GM12892 (cell line): ENCODE measurements at places on chromosomes 7 and 10.

DNA sequence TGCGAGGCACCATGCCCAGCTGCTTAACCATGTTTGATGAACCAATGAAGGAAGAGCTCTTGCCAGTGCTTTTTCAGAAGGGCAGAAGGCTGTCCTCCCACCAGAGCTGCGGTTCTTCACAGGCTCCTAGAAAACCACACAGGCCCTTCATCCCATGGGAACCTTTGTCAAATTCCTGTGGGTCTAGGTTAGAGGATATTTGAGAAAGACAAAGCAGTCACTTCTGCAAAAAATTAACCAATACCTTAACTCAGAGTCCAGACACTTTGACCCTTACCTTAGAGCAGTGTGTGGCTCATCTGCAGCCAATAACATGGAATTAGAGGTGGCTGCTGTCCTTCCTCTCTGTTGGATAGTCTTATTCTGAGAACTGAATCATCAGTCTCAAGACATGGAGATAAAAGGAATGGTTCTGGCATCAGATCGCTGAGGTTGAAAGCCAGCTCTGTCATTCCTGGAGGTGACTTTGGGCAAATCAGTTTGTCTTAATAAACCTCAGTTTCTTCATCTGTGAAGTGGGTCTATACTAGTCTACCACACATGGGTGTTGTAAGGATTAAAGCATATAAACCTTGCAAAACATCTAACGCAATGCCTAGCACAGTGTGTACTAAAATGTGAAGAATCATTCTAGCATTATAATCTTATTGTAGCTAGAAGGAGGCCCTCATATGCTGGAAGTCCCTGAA, 65.1 kb upstream of the PIP4K2A start:
- DNase-seq = no peak

GRCh38 chr7:54879776-54880175, 120.8 kb upstream of the SEC61G start:
- DNase-seq = no peak

GRCh38 chr7:127474457-127474856, 81.9 kb upstream of the ZNF800 start:
- no peak for DNase-seq

GRCh38 chr10:52776471-52776903, 3.9 kb upstream of the MBL2 start:
- no peak for DNase-seq

DNA sequence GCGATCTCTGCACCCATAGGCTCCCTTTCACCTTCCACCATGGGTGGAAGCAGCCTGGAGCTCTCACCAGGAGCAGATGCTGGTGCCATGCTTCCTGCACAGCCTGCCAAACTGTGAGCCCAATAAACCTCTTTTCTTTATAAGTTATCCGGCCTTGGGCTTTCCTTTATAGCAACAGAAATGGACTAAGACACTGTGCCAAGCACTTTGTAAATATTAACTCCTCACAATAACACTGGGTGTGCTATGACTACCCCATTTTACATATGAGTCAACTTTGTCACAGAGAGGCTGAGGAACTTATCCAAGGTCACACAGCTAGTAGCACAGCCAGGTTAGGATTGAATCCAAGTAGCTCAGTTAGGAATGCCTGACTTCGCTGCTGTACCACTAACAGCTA, 79.7 kb upstream of the KCNMA1 start:
- no peak for DNase-seq

DNA sequence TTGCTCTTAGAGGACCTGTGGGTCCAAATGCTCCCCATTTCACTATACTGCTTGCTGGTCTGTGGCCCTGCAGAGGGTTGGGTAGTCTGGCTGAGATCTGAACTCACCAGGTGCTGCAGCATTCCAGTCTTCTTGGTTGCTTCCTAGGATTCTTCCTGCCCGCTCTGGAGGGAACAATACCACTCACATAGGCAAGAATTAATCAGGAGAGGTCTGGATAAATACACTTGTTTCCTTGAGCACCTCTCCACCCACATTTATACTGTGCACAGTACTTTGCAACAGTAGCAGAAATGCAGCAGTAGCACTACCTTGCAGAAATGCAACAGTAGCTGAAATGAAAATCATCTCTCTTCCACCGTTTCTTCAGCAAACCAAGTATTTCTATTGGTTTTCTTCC, 125.3 kb downstream of the INSYN2A start:
- DNase-seq = no peak

GRCh38 chr7:122975341-122975740, 20.2 kb downstream of the TAS2R16 start:
- DNase-seq = no peak

- DNase-seq = no peak
Observed at GRCh38 chr10:108852211-108852610, 1071.1 kb downstream of the XPNPEP1 start.

GRCh38 chr10:103709341-103709920, 145.9 kb downstream of the SH3PXD2A start:
- DNase-seq = no peak

DNA sequence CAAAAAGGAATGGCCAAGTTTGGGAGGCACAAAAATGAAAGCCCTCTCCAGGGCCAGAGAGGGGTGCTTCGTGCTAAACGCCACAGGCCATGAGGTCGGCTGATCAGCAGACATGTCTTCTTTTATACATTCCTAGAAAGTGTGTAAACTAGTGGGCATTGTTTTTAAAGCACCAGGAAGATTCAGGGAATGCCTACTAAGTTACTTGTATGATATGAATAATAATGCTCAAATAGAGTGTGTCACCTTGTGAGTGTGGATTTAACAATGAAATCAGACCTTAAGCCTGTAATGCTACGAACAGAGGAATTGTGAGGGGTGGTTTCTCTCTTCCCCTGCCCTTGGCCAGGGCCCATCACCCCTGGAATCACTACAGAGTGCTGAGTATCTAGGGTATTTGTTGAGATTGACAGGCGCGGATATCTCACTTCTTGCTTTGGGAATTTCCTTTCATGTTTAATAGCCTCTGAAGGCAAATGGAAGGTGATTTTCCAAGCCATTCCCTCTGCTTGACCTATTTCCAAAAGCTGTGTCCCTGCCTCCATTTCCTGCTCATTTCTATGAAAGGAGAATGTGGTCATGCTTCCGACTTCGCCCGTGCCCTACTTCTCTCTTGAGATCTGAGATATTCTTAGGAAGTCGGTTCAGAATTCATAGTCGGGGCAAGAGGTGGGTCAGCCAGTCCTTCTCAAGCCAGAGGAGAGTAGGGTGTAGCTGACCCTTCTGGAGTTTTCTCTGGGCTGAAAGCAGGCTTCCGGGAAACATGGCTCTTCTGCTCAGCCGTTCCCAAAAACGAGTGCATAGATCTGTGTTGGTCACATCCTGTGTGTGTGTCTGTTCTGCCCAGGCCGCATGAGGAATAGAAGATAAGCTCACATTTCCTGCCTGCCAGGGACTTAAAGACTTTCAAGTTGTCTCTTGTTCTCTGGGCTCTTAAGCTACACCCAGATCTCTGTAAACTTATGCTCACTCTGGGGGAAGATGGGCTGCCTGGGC, 167.8 kb upstream of the ITGB1 start:
- no peak for DNase-seq

DNA sequence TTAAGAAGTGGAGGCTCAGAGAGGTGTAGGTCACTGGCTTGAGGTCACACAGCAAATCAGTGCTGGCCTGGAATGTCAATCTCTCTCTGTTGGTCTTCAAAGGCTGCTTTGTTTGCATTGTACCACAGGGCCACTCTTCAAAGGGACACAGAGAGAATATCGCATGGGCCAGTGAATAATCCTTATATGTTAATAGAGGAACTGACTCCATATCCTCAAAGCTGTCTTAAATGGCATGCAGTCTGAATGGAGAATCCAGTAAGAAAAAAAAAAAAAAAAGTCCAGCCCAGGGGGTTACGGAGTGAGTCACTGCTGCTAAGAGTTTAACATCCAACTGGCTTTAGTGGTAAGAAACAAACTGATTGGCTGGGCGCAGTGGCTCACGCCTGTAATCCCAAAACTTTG, 54.1 kb downstream of the NRAP start:
- no peak for DNase-seq

GRCh38 chr7:137804836-137805235, 41.9 kb downstream of the DGKI start:
- DNase-seq = no peak

GRCh38 chr10:34498821-34499220, 316.3 kb downstream of the PARD3 start:
- DNase-seq = no peak

DNA sequence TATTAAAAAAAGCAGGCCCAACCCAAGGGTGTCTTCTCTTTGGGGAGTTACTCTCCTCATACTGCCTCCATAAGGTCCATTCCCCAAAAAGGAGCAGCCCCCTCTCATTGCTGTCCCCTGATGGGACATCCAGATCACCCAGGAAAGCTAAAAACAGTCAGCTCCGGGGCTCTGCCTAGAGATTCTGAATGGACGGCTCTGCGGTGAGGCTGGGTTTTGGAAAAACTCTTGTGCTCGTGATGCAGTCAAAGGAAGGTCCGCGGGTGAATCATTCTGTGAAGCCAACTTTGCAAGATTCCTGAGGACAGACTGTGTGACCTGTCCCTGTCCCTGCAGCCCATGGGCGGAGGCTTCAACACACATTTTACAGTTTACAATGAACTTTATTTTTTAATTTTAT, 351.5 kb downstream of the TYW1 start:
- DNase-seq = no peak

GRCh38 chr7:37732253-37732652, 48.7 kb downstream of the GPR141 start:
- no peak for DNase-seq

DNA sequence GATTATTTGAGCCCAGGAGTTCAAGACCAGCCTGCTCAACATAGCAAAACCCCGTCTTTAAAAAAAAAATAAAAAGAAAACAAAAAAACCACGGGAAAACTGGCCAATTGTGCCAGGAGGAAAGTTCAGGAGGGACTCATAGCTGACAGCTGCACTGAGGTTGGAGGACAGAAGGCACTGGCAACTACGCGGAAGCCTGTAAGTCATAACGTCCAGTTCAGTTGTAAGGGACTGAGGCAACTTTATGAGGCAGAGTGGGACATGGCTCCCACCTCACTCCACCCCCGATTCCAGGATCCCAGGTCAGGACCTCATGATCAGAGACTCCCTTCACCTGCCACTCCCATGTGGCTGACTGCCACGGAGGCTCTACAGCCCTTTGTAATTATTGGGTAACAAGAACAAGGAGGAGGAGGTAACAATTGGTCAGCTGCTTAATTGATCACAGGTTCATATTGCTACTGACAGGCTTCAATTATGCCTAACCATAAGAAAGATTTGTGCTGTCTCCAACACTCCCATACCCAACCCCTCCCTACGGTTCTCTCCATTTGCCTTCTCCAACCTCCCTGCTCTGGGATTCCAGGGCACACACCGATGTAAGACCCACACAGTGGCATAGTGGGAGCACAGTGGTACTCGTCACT, 1.9 kb upstream of the CCL24 start:
- DNase-seq = no peak

DNA sequence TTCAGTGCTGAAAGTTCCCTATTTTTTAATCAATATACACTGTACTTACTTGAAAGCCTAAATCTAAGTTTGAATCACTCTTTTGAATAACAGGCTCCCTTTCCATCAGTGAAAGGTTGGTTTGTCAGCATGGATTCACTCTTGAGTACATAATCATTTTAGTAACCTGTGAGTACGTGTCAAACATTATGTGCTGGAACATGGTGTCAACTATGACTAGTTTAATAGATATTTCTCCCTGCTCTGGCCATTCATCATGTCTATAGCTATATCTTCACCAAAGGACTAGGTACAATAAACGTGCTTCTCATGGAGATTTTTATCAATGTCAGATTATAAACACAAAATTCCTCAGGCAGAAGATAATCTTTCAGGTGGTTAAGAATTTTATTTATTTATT, 61.7 kb upstream of the MDFIC start:
- no peak for DNase-seq

DNA sequence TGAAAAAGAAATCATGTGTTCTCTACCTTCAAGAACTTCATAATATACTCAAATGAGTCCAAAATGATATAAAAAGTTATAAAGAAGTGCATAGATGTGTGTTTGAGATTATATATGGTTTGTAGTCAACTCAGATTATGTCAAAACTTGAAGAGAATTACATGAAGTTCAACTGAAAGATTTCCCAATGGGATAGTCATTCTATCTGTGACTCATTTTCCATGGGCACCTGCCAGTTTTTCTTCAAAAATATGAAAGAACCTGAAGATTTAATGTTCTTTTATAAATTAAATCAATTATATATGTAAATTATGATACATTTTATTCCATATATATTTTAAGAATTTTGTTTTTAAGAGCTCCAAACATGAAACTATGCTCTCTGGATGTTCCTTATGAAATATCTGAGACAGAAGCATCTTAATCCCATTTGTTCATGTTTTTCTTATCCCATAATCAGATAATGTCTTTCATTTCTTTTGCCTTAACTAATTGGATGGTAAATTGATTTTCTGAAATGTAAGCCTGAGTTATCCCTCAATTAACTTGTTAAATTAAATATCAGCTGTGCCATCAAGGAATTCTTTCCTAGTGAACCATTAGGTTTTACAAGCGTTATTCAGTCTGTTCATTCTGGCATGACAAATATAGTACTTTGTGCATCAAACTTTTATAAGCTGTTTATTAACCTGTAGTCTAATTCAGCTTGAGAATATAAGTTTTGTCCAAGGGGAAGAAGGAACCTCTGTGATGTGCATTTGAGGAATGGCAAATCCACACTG, 387.1 kb downstream of the IPMK start:
- no peak for DNase-seq

- no peak for DNase-seq
Observed at GRCh38 chr10:79310911-79311573, 36.2 kb upstream of the PPIF start.

DNA sequence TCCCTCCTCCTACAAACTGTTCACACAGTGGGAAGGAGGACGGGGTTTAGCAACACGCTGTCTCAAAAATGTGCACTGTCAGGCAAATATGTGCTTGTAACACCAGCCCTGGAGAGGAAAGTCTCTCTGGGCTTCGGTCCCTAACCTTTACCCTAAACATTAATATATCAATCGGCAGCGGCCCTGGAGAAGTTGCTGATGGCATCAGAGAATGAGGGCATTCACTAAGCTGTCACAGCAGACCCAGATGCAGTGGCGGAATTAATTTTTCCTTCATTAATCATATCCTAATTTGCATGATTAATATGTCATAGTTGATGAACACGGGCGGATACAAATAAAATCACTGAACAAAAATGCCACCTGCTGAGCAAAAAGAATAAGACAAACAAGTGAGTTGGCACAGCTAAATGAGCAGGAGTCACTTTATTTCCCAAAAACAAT, 45.2 kb upstream of the INSIG1 start:
- no peak for DNase-seq

- no peak for DNase-seq
Observed at GRCh38 chr10:78414380-78414779, 380.7 kb downstream of the RPS24 start.

GRCh38 chr10:75399461-75400162, 2.0 kb downstream of the ZNF503 start:
- peak; percentile 54 for DNase-seq

GRCh38 chr7:73350306-73351068, 22.5 kb downstream of the FKBP6 start:
- no peak for DNase-seq

- peak; percentile 13 for DNase-seq
Observed at GRCh38 chr7:7157177-7157886, 25.0 kb upstream of the C1GALT1 start.

- DNase-seq = no peak
Observed at GRCh38 chr7:84085147-84085546, 109.4 kb downstream of the SEMA3A start.
